ENCODE measurements at places on chromosomes 5 and 9.

- no peaks in the 10 kb centered on the region for H3K27me3 ChIP-seq
- no peak overlapping the region for H3K27ac ChIP-seq
- no peak for DNase-seq
- no peak overlapping the region for H3K4me3 ChIP-seq
- H3K36me3 ChIP-seq: peaks cover 25% of the 10 kb centered on the region
- H3K4me1 ChIP-seq: no peaks in the 10 kb centered on the region
Observed at GRCh38 chr5:177435847-177436536, 9.5 kb downstream of the GRK6 start.

DNA sequence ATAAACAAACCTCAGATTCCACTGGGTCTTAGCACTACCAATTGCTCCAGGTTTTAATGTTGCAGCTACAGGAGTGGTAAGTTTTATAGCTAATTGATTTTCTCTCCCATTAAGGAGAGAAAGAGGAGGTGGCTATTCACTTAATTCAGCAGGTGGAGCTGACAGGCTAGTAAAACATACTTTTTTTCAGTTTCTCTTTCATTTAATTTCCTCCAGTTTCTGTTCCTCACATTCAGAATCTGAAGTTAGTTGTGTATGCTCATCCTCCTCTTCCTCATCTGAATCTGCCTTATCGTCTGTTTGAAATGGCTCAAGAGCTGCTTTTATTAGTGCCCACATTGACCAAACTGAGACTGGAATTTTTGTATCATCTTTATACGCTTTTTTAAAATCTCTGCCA lies 98.0 kb downstream of the PLPPR1 start:
- no peak overlapping the region for H3K27ac ChIP-seq
- H3K27me3 ChIP-seq: no peaks in the 10 kb centered on the region
- no peaks in the 10 kb centered on the region for H3K36me3 ChIP-seq
- DNase-seq: no peak

GRCh38 chr5:65674749-65675148 lies 47.2 kb downstream of the SGTB start:
- no peak for DNase-seq
- H3K4me1 ChIP-seq: no peaks in the 10 kb centered on the region
- H3K4me3 ChIP-seq: no peak overlapping the region
- H3K27ac ChIP-seq: no peak overlapping the region
- H3K27me3 ChIP-seq: no peaks in the 10 kb centered on the region

DNA sequence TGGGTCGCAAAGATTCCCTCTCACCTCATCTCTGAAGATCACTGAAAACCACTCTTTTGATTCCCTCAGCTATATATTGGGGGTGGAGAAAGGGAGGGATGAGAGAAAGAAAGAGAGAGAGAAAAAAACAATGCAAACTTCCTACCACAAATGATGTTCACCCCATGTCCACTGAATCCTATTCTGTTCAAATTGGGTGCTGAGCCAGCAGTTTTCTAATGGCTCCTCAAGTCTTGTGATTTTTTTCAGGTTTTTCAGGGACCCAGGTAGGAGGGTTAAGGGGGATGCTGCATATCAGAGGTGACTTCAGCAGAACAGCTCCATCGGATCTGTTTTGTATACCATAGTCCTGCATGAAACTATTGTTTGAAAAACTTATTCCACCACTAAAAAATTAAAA lies 95.9 kb downstream of the SH3TC2 start:
- no peak overlapping the region for H3K4me3 ChIP-seq
- peaks cover 55% of the 10 kb centered on the region for H3K4me1 ChIP-seq
- H3K27me3 ChIP-seq: no peaks in the 10 kb centered on the region
- no peak for DNase-seq

GRCh38 chr5:117295941-117296340 lies 721.3 kb upstream of the SEMA6A start:
- no peak overlapping the region for H3K27ac ChIP-seq
- H3K4me1 ChIP-seq: no peaks in the 10 kb centered on the region
- H3K27me3 ChIP-seq: no peaks in the 10 kb centered on the region
- H3K36me3 ChIP-seq: no peaks in the 10 kb centered on the region

DNA sequence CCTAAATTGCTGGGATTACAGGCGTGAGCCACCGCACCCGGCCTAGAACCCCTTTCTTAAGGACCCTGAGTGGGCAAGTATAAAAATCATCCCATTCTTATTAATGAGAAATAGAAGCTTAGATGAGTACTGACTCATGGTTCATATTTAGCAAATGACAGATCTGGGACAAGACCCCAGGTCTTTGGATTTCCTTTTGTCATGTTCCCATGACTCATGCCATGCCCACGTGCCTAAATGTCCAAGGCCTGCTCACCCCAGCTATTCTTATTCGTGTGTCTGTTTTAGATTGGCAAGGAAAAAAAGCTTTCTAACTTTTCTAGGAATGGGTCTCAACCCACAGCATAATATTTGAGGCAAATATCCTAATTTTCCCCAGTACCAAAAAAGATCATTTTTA lies 57.7 kb upstream of the RPS23 start:
- H3K4me1 ChIP-seq: 0 out of 2 replicates have a peak, but pooled peaks cover 3% of the 10 kb centered on the region
- no peak overlapping the region for H3K4me3 ChIP-seq
- H3K27ac ChIP-seq: no peak overlapping the region
- DNase-seq: no peak
- H3K36me3 ChIP-seq: no peaks in the 10 kb centered on the region
- no peaks in the 10 kb centered on the region for H3K27me3 ChIP-seq

DNA sequence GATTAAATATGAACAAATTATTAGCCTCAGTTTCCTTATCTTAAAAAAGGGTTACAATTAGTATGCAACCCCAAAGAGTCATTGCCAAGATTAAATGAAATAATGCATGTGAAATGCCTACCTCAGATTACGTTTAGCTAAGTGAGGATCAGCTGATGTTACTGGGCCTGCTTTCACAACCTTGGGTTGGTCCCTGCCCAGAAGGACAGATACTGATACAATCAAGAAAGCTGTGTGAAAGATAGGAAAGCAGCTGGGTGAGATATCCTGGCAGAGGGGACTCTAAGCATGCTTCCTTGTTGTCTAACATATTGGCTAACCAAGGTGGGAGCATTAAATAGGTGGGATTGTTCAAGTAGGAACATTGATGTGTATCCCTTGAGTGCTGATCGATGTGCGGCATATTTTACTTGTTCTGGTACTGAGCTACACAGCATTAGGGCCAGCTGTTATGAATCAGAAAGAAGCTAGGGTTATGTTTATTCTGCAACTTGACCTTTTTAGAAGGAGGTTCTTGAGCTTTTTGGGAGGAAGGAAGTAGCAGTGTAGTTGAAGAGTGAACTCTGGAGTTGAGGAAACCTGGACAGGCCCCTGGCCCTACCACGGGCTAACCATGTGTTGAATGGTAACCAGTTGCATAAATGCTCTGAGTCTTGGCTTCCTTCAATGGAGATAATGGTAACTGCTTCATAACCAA lies 28.9 kb downstream of the SNX24 start:
- no peak for DNase-seq
- H3K27ac ChIP-seq: no peak overlapping the region
- no peaks in the 10 kb centered on the region for H3K4me1 ChIP-seq
- no peaks in the 10 kb centered on the region for H3K36me3 ChIP-seq
- no peak overlapping the region for H3K4me3 ChIP-seq

DNA sequence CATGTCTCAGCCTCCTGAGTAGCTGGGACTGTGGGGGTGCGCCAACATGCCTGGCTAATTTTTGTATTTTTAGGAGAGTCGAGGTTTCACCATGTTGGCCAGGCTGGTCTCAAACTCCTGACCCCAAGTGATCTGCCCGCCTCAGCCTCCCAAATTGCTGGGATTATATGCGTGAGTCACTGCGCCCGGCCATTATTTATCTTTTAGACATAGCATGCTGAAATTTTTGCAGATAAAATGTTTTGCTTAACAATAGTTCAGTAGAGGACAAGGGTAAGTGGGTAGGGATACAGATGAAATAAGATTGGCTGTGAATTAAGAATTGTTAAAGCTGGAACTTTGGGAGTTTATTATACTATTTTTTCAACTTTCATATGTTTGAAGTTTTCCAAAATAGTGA lies 150.8 kb upstream of the GRHPR start:
- H3K4me1 ChIP-seq: no peaks in the 10 kb centered on the region
- H3K27me3 ChIP-seq: no peaks in the 10 kb centered on the region
- H3K4me3 ChIP-seq: no peak overlapping the region
- no peak for DNase-seq
- H3K36me3 ChIP-seq: no peaks in the 10 kb centered on the region

DNA sequence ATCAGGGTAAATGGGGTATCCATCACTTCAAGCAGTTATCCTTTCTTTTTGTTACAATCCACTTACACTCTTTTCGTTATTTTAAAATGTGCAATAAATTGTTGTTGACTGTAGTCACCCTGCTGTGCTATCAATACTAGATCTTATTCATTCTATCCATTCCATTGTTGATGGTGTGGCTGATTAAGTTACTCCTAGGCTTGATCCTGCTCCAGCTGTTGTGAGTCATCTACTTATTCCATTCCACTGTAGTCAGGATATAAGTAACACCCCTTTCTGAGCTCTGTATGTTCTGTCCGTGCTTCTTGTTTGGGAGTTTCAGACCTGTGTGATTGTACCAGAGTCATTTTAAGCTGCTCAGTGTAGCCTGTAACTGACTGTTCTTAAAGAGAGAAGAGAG lies 122.5 kb upstream of the RUSC2 start:
- 0 out of 2 replicates have a peak, but pooled peaks cover 2% of the 10 kb centered on the region for H3K4me1 ChIP-seq
- no peak for DNase-seq
- H3K27me3 ChIP-seq: no peaks in the 10 kb centered on the region
- H3K27ac ChIP-seq: no peak overlapping the region

GRCh38 chr9:133261103-133261752 lies 13.8 kb downstream of the ABO start:
- DNase-seq: no peak
- H3K27ac ChIP-seq: no peak overlapping the region
- H3K36me3 ChIP-seq: no peaks in the 10 kb centered on the region

- H3K4me3 ChIP-seq: peak overlapping the region; percentile 85
- H3K27ac ChIP-seq: peak overlapping the region; percentile 88
- DNase-seq: peak; percentile 63
- H3K36me3 ChIP-seq: no peaks in the 10 kb centered on the region
Observed at GRCh38 chr9:136847088-136847825, 2.0 kb upstream of the PHPT1 start.

- H3K36me3 ChIP-seq: peaks cover 13% of the 10 kb centered on the region
- no peak for DNase-seq
- H3K4me3 ChIP-seq: no peak overlapping the region
- H3K27ac ChIP-seq: no peak overlapping the region
- no peaks in the 10 kb centered on the region for H3K4me1 ChIP-seq
Observed at GRCh38 chr5:31470608-31471007, 61.3 kb downstream of the DROSHA start.

DNA sequence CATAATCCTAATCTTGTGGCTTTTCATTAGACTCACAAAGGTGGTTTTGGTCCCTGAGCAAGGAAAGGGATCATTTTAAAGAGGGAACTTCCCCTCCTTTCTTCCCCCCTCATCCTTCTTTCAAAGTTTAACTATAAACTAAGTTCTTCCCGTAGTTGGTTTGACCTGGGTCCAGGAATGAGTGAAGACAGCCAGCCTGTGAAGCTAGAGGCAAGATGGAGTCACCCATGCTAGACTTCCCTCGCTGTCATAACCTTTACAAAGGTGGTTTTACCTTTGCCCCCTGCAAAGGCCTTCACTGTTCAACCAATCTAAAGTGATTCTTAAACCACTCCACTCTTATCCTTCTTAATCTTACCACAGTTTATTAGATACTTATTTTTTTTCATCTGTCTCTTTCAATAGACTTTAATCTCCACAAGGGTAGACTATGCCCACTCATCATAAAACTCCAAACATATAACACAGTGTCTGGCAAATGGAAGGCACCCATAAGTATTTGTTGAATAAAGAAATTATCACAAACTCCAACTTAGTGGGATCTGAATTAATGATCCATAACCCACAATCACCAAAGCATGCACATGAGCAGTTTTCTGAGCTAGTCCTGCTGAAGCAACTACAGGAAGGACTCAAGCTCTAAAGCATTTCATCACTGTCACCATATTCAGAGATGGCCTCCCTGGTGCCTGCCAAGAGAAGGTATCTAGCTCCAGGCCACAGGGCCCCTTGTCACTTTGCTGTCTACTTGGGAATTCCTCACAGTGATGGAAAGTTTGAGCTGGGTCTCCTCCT lies 369.0 kb downstream of the SPOCK1 start:
- DNase-seq: no peak
- no peak overlapping the region for H3K4me3 ChIP-seq
- no peaks in the 10 kb centered on the region for H3K36me3 ChIP-seq
- peaks cover 16% of the 10 kb centered on the region for H3K27me3 ChIP-seq

- H3K4me1 ChIP-seq: peaks cover 17% of the 10 kb centered on the region
- no peak overlapping the region for H3K4me3 ChIP-seq
- H3K27me3 ChIP-seq: no peaks in the 10 kb centered on the region
- no peak for DNase-seq
Observed at GRCh38 chr5:10445352-10445751, 3.7 kb downstream of the ROPN1L start.

GRCh38 chr9:126959336-126959735 lies 44.8 kb downstream of the RALGPS1 start:
- H3K4me1 ChIP-seq: peaks cover 38% of the 10 kb centered on the region
- no peak overlapping the region for H3K27ac ChIP-seq
- no peak overlapping the region for H3K4me3 ChIP-seq
- H3K36me3 ChIP-seq: no peaks in the 10 kb centered on the region
- no peak for DNase-seq

DNA sequence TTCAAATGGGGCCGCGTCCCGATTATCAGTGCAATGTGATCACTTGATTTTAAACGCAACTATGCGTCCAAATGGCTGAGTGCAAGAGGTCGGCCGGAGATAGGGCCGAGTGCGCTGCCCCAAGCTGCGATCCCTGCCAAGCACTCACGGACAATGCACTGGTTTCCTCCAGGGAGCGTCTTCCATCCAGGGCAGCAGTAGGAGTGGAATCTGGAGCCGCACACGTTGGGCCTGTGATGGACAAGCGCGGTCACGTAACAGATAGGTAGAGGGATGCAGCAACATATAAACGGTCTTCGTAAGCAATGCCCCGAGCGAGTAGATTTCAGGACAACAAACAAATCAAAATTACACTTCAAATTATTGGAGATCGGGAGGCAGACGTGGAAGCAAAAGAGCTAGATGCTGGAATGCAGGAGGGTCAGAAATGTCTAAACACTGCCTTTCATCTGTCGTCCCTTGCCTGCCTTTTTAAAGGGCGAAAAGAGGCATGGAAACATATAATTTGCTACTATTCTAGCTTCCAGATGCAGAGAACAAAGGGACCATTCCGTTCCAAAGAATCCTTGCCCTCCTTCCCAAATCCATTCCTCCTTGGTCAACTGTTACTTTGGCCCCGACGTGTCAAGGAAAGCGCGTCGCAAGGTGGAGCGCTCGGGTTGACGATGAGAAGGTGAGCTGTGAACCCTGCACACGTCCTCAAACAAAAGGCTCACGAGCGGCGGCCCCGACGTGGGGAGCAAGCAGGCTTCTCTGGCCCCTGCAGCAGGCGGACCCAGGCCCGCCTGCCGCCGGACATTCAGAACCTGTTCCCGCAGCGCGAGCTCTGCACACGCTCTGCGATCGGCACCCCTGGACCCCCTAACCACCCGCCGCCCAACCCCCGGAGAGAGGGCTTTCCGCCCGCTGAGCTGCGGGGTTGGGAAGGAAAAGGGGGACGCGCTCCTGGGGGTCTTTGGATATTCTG lies 1.5 kb downstream of the FBN2 start:
- no peaks in the 10 kb centered on the region for H3K36me3 ChIP-seq
- H3K27ac ChIP-seq: no peak overlapping the region
- H3K4me1 ChIP-seq: no peaks in the 10 kb centered on the region
- DNase-seq: no peak
- H3K27me3 ChIP-seq: no peaks in the 10 kb centered on the region

- no peak overlapping the region for H3K4me3 ChIP-seq
- H3K27ac ChIP-seq: no peak overlapping the region
- H3K27me3 ChIP-seq: no peaks in the 10 kb centered on the region
- no peaks in the 10 kb centered on the region for H3K36me3 ChIP-seq
Observed at GRCh38 chr5:68240771-68241170, 25.2 kb downstream of the PIK3R1 start.
